ENCODE measurements at places on chromosomes 2 and 18. TPM values are rescaled to one million over a fixed set of nuclear protein-coding genes. Genes with fewer than 3 reads are reported as not detected.
A peak's percentile ranks its signal among the peaks of the same experiment; 100 is the strongest.

DNA sequence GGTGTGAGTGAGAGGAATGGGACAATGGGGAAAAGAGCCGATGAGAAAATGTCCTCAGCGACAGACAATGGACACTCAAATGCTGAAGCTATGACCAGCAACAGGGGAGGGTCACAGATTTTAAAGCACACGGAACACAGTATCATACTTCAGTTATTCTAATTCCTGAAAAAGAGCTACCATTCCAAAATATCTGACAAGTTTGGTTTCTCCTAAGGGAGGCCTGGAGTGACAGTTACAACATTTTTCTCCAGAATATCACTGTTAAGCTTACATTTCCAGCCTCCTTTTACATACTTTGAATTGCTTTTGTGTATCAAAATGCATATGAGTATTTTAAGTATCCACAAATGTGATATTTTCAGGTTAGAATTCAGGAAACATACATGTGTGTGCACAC, 321.6 kb upstream of the THUMPD2 start:
- DNase-seq = no peak

GRCh38 chr2:10389573-10389972, 58.6 kb downstream of the ODC1 start:
- DNase-seq = peak; percentile 74

GRCh38 chr18:26579941-26580618, 31.7 kb upstream of the KCTD1 start:
- DNase-seq = no peak

DNA sequence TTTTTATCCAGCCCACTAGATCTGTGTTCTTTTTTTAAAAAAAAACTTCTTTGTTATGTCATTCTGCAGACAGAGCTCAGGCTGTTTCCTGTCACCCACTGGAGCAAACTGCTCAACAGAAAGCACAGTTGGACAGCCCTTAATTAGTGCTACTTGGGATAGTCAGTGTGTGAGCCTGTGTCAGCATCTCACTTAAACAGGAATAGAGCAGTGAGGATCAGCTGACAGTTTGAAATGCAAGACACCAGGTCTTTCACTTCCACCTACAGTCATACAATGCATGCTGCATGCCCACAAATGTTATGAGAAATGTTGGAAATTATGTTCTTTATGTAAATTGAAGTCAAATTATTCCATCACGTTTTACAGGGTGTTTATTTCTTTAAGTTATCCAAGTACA, 174.9 kb downstream of the NR4A2 start:
- no peak for DNase-seq

- DNase-seq = no peak
Observed at GRCh38 chr2:143401861-143402260, 272.6 kb downstream of the ARHGAP15 start.

DNA sequence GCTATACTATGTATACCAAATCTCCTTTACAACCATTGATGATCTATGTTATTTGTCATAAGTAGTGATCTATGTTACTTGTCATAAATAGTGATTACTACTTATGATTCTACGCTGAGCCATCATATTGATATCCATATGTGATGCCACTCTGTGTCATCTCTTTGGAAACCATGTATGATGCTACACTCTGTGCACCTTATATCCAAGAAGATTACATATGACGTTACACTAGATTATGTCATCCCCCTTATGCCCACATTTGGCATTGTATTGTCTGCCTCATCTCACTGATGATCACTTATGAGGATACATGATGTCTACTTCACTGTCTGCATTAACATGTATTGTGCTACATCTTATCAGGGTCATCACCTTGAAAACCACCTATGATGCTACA, 42.9 kb downstream of the DAW1 start:
- no peak for DNase-seq

EVA1A gene
- total RNA-seq = 9.1 TPM

DNA sequence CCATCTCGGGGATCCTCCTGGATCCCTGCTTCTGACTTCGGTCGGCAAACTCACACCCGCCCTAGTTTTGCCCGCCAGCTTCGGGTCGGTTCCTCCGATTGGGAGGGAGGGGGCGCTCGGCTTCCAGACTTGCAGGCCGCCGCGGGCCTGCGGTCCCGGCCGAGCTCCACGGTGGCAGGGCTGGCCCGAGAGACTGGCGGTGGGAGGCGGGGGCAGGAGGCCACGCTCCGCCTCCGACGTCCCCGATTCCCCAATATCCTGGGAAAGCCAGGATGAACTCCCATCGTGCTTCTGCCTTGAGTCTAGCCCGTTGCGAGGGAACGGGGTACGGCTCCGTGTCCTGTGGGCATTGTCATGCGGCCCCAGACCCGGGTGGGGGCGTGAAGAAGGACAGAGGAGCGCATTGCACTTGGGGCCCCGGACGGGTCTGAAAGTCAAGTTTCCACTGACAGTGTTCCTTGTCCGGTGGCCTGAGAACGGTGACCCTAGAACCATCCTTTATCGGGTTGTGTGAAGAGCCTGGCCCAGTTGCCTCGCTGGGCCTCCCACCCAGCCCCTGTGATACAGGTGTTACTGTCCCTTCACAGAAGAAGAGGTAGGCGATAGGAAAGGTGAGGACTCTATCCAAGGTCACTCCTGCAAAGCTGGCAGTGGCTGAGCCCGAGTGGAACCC, 2.4 kb upstream of the INHBB start:
- peak; percentile 78 for DNase-seq

CPO gene
- not detected for total RNA-seq

- DNase-seq = no peak
Observed at GRCh38 chr2:62576276-62576939, 70.4 kb upstream of the TMEM17 start.

TRABD2A gene
- total RNA-seq = 85.4 TPM

RPIA gene
- total RNA-seq = 16.4 TPM

STAT4 gene
- total RNA-seq = 5.4 TPM

UPP2 gene
- total RNA-seq = not detected

TRIM43 gene
- not detected for total RNA-seq

DNA sequence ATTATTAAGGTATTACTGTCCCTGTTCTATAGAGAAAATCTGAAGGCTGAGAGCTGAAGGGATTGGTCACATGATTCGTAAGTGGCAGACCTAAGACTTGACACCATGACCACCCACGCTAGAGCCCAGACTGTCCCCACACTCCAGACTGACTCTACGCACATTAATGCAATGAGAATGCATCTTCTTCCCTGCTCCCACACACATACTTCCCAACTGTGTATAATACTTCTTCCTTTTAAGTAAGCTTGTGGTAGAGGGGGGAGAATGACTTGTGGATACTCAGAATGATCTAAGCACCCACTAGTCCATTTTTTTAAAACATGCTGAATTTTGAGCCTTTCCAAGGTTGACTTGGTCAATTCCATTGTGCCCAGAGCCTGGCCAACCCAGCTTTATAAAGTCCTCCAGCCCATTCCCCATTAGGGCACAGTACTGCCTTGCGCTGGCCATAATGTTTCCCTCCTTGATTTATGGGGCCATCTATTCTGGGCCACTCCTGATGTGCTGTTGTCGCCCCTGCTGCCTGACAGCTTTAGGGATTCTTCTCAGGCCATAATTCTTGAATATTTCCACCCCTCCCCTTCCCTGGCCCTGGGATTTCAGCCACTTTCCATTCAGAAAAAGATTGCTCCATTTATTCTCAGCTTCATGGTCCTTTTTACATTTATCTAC, 28.7 kb downstream of the ALK start:
- DNase-seq = no peak

DNA sequence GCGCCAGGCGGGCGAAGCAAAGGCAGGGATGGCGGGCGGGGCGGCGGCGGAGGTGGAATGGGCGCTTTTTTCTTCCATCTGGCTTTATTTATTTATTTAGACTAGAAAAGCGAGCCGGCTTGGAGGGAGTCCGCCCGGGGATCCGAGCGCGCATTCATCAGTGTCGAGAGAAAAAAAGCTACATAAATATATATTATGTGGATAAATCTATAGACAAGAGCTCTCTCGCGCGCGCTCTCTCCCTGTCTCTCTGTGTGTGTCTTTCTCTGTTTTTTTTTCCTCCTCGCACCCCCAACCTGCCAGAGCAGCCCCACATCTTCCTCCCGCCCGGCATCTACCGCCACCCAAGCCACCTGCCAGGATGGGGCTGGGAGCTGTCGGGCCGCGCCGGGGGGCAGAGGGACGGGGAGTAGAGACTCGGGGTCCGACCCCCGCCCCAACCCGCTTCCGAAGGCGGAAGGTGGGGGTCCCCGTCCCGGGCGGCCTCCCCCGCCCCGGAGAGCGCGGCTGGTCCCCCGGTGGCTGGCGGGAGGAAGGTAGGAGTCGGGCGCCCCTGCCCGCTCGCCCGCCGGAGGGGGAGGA, 972 bp upstream of the CELF4 start:
- no peak for DNase-seq

DNA sequence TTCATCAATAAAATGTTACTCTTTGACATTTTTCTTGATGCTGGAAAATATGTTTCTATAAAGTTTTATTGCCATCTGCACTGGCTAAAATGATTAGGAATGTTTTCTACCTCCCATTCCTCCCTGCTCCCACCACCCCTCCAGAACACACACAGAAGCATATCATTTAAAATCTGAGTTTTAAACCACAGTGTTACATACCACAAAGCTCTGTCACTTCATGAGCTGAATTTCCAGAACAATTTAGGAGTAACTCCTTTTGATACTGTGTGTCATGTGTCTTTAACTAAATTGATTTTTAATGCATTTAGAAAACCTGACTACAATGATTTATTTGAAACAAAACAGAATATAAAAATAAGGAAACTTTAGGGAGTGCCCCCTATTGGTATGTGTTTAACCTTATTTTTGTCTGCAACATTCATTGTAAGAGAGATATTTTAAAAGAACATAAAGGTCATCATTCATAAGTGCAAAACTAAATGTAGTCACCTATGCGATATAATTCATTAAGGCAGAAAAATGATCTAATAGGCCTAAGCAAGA, 52.0 kb downstream of the FEZ2 start:
- no peak for DNase-seq

DNA sequence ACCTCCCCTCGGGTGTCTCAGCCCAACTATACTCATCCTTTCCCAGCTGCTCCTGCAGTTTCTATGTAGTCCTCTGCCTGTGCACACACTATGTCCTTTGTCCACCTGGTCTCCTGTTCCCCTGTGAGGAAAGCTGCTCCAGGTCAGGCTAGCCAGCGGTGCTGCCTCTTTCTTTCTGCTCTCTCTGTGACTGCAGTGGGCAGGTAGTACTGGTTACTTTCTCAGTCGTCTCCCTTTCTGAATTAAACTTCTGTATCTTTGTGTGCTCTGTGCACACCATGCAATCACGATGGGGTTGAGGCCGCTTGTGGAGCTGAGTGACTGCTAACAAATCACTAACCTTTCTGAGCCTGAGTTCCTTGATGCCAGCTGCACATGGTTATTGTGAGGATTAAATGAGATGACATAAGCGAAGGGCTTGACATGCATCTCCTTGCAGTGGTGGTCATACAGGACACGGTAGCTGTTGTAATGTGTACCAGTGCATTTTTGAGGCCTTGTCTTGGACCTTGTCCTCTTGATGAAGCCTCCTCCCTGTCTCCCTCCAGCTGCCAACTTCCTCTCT, 3.5 kb downstream of the FARP2 start:
- DNase-seq = no peak

FAM124B gene
- 5.8 TPM for total RNA-seq

TGFA gene
- 33.8 TPM for total RNA-seq

DNA sequence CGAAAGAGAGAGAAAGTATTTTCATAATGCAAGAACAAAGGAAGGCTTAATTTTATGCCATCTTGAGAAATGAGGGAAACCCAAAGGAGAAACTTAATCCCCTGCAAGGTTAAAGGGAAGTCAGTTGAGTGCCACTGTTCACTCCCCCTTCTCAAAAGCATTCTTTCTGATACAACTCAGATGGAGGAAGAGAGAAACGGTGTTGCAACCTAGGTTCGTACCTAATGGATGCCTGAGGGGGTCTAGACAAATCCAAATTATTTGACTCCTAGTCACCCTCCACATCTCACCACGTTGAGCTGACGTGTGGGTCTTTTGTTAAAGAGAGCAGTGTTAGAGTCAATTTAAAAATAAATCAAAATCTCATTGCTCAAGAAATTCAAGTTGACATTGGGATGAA, 52.6 kb upstream of the UNC80 start:
- no peak for DNase-seq

REG3G gene
- total RNA-seq = not detected

- DNase-seq = no peak
Observed at GRCh38 chr2:42436370-42436769, 57.4 kb downstream of the KCNG3 start.

ME2 gene
- 114 TPM for total RNA-seq

GDF7 gene
- 0.35 TPM for total RNA-seq

SLC23A3 gene
- 90.1 TPM for total RNA-seq

SERPINE2 gene
- total RNA-seq = 19.8 TPM

- no peak for DNase-seq
Observed at GRCh38 chr2:194176134-194176533, 1480.9 kb upstream of the SLC39A10 start.

SH2D6 gene
- 12.4 TPM for total RNA-seq

DNA sequence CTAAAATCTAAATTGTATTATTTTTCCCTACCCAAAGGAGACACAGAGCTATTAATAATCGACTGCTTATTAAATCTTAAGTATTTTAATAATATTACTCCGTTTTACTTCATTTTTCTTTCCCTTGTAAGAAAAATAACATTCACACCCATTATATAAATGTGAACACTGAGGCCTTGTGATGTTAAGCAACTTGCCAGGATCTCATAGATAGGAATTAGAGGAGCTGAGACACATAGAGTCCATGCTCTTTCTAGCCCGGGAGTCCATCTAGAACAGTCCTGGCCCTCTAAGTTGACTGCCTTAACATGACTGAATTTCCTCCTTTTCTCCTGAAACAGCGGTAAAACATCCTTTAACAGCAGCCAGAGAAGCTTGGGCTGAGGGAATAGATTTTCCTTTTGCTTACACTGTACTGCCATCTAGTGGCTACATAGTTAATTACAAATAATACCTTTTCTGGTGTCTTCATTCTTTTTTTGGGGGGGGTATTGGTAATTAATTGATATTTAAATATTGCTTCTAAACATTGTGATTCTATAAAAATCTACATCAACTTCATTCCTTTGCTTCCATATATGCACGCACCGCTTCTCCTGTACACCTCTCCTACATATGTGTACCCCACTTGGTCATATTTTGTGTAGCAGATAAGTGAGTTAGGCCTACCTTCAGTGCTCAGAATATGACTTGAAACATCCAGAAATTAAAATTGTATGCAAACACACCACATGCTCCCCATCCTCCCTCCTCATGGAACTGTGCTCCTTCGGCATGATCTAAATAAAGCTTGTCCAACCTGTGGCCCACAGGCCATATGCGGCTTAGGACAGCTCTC, 125.8 kb upstream of the HNMT start:
- DNase-seq = no peak

ALLC gene
- not detected for total RNA-seq

GRCh38 chr2:212032536-212033219, 505.9 kb downstream of the ERBB4 start:
- DNase-seq = no peak

GRCh38 chr2:60259781-60260180, 293.7 kb downstream of the BCL11A start:
- DNase-seq = no peak

GRCh38 chr2:236607471-236608187, 38.0 kb downstream of the ACKR3 start:
- DNase-seq = no peak

- no peak for DNase-seq
Observed at GRCh38 chr2:216503697-216504375, 5.2 kb downstream of the RPL37A start.

PTPRN gene
- not detected for total RNA-seq

ARHGAP28 gene
- total RNA-seq = 5.4 TPM

- DNase-seq = no peak
Observed at GRCh38 chr2:201906777-201907562, 100.6 kb downstream of the CDK15 start.

RTKN gene
- total RNA-seq = 99.9 TPM

EML6 gene
- 11.0 TPM for total RNA-seq

GRCh38 chr2:240255811-240256703, 115.6 kb upstream of the OTOS start:
- no peak for DNase-seq

Measured in Peyer's patch (tissue), 4 donors.